ENCODE measurements at places on chromosomes 12 and 14.

- no peaks in the 10 kb centered on the region for H3K4me1 ChIP-seq
- H3K4me3 ChIP-seq: no peak overlapping the region
- no peak for DNase-seq
- H3K27me3 ChIP-seq: peaks cover 18% of the 10 kb centered on the region
- no peaks in the 10 kb centered on the region for H3K36me3 ChIP-seq
- H3K27ac ChIP-seq: no peak overlapping the region
Measured at GRCh38 chr12:58420503-58420902, 479.1 kb downstream of the ATP23 start.

GRCh38 chr12:30828686-30829085, 73.9 kb upstream of the CAPRIN2 start:
- no peak for DNase-seq
- H3K4me3 ChIP-seq: no peak overlapping the region
- no peak overlapping the region for H3K27ac ChIP-seq
- no peaks in the 10 kb centered on the region for H3K36me3 ChIP-seq

GRCh38 chr14:73634011-73634833, 10.6 kb upstream of the DNAL1 start:
- no peaks in the 10 kb centered on the region for H3K36me3 ChIP-seq
- H3K27me3 ChIP-seq: peaks cover 4% of the 10 kb centered on the region
- no peak for DNase-seq
- no peaks in the 10 kb centered on the region for H3K4me1 ChIP-seq
- no peak overlapping the region for H3K27ac ChIP-seq

DNA sequence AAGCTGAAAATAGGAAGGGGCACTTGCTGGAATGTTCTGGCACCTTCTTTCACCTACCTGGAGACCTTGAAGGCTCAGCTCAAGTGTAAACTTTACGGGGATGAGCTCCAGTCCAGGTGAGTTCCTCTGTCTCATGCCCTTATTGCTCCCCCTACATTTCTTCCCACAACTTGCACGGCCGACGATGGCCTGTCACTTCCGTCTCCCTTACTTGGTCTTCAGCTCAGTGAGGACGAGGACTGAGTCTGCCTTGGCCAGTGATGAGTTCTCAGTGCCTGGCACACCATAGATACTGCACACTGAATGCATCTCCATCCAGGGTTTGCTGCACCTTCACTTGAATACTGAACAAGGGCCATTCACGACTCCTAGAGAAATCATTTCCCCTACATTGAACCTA, 21.4 kb downstream of the ADGRD1 start:
- DNase-seq: no peak
- no peaks in the 10 kb centered on the region for H3K36me3 ChIP-seq
- no peaks in the 10 kb centered on the region for H3K4me1 ChIP-seq
- peaks cover 13% of the 10 kb centered on the region for H3K27me3 ChIP-seq
- no peak overlapping the region for H3K4me3 ChIP-seq

GRCh38 chr12:44077294-44077693, 241.4 kb downstream of the TMEM117 start:
- no peak overlapping the region for H3K4me3 ChIP-seq
- no peak overlapping the region for H3K27ac ChIP-seq
- no peaks in the 10 kb centered on the region for H3K27me3 ChIP-seq
- no peaks in the 10 kb centered on the region for H3K4me1 ChIP-seq
- no peaks in the 10 kb centered on the region for H3K36me3 ChIP-seq

DNA sequence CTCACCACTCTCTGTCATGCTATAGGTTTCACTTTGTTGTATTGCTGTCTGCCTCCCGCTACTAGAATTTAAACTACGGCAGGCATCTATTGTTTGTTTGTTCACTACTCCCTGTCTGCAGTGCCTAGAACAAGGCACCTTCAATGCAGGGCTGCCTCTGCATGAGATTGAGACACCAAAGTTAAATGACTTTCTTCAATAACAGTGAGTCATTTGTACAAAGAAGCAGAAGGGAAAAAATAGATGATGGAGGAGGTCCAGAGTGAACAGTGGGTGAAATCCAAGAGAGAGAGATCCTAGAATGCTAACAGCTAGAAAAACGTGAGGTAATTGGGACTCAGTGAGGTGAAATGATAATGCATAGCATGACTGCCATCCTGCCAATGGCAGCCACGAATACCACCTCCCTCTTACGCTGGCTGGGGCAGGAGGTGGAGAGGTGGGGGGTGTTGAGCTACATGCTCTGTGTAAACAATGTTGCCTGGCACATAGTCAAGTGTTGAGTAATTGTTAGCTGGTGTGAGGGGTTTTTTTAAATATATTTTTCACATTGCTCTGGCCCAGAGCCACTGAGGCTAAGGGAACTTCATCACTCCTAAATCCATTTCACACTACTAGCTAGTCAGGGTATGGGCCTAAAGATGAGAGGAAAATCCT, 367.6 kb downstream of the RPS29 start:
- no peak overlapping the region for H3K27ac ChIP-seq
- no peak overlapping the region for H3K4me3 ChIP-seq
- H3K4me1 ChIP-seq: no peaks in the 10 kb centered on the region

- H3K27ac ChIP-seq: no peak overlapping the region
- H3K4me3 ChIP-seq: no peak overlapping the region
- H3K36me3 ChIP-seq: no peaks in the 10 kb centered on the region
- DNase-seq: no peak
- no peaks in the 10 kb centered on the region for H3K4me1 ChIP-seq
Measured at GRCh38 chr12:103538397-103538796, 42.6 kb upstream of the C12orf42 start.

- no peaks in the 10 kb centered on the region for H3K27me3 ChIP-seq
- DNase-seq: no peak
- peak overlapping the region; percentile 91 for H3K27ac ChIP-seq
- peaks cover 23% of the 10 kb centered on the region for H3K36me3 ChIP-seq
- peaks cover 39% of the 10 kb centered on the region for H3K4me1 ChIP-seq
- H3K4me3 ChIP-seq: peak overlapping the region; percentile 77
Measured at GRCh38 chr12:103964805-103965204, 867 bp upstream of the TDG start.

All from DND-41 (cell line).